Mesothelial cell of epicardium (in vitro differentiated cells): ENCODE measurements at places on chromosomes 7 and 10. TPM values are rescaled to one million over a fixed set of nuclear protein-coding genes. Genes with fewer than 3 reads are reported as not detected.

Gene PTPN20
- total RNA-seq: not detected in 3 replicates

DNA sequence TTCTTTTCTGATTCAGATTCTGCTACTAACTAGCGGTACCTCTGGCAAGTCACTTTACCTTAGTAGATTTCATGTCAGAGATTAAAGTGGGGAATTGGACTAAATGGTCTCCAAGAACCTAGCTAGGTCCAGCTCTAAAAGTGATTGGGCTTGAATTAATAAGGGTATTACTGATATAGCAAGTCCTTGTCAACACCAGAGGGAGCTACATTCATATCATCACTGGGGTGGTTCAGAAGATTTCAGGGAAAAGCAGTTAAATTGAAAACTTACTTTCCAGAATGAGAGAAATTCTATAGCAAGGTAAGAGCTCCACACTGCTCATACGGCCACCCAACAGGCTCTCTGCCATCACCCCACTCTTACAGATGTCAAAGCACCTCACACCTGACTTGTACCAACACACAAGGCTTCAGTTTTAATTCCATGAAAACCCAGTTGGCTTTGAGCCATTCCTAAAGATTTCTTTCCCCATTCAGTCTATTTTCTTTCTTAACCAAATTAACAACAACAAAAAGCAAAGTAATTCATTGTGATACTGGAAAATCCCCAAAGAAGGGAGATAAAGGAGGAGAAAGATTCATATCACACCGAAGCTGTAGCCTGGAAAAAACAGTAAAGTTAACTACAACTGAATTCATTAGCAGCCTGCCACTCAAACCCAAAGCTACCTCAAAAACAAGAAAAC is 38.0 kb upstream of the SPOCK2 start:
- no peak for DNase-seq

DNA sequence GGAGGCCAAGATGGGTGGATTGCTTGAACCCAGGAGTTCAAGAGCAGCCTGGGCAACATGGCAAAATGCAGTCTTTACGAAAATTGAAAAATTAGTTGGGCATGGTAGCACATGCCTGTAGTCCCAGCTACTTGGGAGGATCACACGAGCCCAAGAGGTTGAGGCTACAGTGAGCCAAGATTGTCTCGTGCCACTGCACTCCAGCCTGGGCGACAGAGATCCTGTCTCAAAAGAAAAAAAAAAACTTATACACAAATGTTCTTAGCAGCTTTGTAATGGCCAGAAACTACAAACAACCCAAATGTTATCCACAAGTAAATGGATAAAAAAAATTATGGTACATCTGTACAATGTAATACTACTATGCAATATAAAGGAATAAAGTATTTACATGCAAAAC is 12.6 kb downstream of the NT5C2 start:
- no peak for DNase-seq

DNA sequence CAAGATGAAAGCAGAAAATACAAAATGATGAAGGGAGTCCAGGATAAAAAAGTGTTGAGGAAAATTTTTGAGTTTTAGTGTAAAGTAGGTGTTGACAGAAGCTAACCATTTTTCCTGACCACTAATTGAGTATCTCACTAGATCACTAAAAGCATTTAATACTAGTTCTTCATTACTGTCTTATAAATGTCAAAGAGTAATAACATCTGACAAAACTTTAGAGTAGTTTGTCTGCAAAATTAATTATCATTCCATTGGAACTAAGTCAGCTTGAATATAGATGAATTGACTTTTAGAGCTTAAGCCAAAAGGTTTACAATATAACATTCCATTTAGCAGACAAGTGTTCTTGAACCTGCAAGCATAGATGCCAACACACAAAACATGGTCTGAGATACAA is 232.9 kb downstream of the FOXP2 start:
- no peak for DNase-seq

Gene MEOX2
- total RNA-seq: 0.09 TPM in 1 of 3 replicates, not detected in the others

DNA sequence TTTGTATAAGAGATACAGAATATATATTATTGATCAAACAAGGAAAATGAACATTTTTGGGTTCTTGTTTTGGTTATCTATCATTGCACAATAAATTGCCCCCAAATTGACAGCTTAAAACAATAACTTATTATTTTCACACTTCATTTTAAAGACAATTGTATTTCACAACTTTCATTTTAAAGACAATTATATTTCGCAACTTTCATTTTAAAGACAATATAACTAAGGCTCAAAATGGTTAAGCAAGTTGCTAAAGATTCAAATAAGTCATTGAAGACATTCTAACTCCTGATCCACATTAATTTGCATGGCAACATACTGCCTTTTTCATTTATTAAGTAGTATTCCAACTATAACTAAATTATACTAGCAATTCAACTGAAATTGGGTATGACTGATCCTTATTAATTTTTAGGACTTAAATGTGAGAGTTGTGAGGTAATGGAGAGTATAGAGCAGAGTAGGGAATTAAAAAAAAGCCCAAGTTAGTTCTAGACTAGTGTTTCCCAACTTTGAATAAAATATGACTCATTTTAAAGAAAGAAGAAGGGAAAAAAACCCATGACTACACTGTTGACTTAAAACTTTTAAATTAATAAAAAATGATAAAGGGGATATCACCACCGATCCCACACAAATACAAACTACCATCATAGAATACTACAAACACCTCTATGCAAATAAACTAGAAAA is 9.9 kb upstream of the STEAP2 start:
- DNase-seq: no peak

Gene GIMAP1
- total RNA-seq: not detected in 3 replicates

GRCh38 chr10:125035588-125036295 is 93.8 kb downstream of the ZRANB1 start:
- no peak for DNase-seq
